ENCODE measurements at places on chromosomes 13 and 19.
A peak's percentile ranks its signal among the peaks of the same experiment; 100 is the strongest.

DNA sequence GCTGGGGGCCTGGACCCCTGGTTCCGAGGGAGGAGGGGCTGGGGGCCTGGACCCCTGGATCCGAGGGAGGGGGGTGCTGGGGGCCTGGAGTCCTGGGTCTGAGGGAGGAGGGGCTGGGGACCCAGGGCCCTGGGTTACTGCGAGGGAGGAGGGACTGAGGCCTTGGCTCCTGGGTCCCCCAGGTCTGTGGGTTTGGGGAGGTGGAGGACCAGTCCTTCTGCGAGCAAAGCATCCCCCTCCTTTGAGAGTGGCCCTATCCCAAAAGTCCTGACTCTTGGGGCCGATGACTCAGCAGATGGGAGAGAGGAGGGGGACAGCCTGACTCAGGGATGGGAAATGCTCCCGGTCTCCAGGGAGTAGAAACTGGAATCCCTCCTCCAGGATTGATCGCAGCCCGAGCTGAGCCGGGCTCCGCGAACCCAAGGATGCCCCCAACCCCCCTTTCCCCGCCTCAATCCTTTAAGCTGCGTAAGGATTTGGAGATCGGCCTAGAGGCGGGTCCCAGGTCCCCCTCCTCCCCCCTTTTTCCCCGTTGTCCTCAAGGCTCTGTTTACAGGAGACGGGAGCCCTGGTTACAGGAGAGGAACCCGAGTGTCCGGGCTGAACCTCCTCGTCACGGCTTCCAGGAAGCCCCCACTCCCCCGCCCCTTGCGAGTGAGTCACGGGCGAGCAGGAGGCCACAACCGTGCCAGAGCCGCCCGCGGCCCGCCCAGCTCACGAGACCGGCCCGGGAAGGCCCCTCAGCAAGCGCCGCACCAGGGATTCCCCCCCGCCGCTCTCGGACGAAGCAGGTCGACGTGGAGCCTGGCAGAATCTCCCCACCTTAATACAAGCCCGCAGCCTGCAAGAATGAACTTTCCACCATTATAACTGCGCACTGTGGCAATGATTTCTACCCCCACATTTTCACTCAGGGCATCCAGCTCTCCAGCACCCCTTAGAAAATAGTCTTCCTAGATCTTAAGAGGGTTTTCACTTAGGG lies 3.0 kb upstream of the ZFP36 start:
- DNase-seq: peak; percentile 50

- DNase-seq: no peak
Measured at GRCh38 chr19:52742516-52742915, 7.7 kb upstream of the ZNF611 start.

DNA sequence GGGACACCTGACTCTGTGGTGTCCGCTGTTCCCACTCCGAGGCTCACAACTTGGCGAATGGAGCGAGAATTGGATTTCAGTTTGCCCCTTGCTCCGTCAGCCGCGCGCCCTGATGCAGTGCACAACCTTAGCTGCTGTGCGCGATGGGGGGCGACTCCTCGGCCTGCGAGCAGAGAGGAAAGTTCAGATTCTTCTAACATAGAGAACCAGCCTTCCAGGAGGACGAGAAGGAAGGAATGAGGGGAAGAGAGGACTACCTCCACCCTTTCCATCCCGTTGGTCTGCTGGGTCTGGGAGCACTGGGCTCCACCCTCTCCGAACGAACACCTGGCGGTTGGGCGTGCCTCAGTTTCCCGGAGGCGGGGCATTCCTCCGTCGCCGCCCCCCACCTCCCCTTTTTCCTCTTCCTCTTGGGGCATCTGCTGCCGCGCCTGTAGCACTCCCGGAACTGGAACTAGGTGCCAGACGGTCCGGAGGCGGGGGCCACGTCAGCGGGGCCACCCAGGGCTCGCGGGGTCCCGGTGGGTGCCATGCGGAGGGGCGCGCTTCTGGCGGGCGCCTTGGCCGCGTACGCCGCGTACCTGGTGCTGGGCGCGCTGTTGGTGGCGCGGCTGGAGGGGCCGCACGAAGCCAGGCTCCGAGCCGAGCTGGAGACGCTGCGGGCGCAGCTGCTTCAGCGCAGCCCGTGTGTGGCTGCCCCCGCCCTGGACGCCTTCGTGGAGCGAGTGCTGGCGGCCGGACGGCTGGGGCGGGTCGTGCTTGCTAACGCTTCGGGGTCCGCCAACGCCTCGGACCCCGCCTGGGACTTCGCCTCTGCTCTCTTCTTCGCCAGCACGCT lies at the start of gene KCNK6:
Gene KCNK6, plus strand, starts transcription at position 425 of the 838 bp plus-strand sequence. Its CDS starts 106 bp downstream, at position 531.
- peak; percentile 51 for DNase-seq

GRCh38 chr13:59441596-59442280 lies 722.0 kb downstream of the DIAPH3 start:
- no peak for DNase-seq

DNA sequence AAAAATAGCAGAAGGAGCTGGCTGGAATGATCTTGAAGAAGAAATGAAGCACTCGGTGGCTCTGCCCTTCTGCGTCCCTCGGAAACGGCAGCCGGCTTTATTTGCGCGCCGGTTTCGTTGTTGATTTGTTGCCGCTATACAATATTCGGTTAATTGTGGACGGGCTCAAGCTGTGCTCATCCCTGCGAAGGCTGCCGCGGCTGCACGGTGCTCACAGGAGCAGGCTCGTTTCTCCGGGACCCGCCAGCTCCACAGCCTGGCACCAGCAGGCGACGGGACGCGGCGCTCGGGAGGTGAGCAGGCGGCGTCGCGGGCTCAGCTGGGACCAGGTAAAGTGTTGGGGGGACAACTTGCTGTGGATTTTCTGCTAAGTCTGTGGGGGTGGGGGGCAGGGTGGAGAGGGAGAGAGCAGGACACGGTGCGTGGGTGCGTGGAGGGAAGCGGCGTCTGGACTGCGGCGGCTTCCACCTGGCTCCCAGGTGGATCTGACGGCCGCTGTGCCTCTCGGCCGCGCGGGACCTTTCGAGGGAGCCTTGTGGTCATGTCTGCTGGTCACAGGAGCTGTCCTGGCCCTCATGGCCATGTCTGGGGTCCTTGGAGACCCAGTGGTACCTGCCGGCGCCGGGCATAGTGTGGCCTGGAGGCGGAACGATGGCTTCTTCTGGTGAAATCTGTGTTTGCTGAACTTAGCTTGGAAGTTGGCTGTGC lies 90.9 kb downstream of the TEX29 start:
- DNase-seq: no peak

GRCh38 chr13:43675577-43675976 lies 111.2 kb downstream of the ENOX1 start:
- no peak for DNase-seq

- DNase-seq: no peak
Measured at GRCh38 chr19:812747-813218, 9.0 kb downstream of the PLPPR3 start.

Data from spinal cord (tissue), 10 donors.